ENCODE measurements at places on chromosomes 1 and 21. TPM values are rescaled to one million over a fixed set of nuclear protein-coding genes. Genes with fewer than 3 reads are reported as not detected.
A peak's percentile ranks its signal among the peaks of the same experiment; 100 is the strongest.

The ADGRL2 gene
- total RNA-seq = 83.4 TPM

The PLA2G4A gene
- total RNA-seq = 10.1 TPM

The CYP4A11 gene
- total RNA-seq = not detected

The NBPF6 gene
- not detected for total RNA-seq

The KCNQ4 gene
- total RNA-seq = 0.79 TPM

The SPATA46 gene
- total RNA-seq = not detected

The CCDC190 gene
- 0.13 TPM for total RNA-seq

The ADGRL4 gene
- 0.07 TPM for total RNA-seq

DNA sequence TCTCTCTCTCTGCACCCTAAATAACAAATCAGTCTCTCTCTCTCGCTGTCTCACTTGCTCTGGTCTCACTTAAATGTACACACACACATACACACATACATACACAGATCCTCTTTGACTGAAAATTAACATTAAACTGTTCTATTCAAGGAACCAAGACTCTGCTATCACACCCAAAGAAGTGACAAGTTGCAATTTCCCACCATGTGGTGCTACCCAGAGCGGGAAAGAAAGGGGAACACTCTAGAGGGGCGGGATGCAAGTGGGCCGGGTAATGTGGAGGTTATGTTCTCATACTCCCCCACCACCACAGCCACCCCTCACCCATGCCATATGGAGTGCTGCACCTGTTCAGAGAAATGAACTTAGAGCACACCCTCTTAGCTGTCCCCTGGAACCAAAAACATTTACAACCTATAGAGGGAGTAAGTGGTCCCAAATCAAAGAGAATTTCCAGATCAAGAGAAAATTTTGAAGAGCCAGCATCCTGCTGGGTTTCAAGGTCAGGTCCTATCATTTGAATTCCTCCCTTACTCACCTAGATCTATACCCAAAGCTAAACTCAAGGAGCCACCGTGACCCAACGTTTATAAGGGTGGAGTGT lies 319.4 kb downstream of the BRINP2 start:
- DNase-seq = no peak
- peaks cover 9% of the 10 kb centered on the region for H3K27me3 ChIP-seq
- H3K4me1 ChIP-seq = peaks cover 11% of the 10 kb centered on the region
- no peaks in the 10 kb centered on the region for H3K36me3 ChIP-seq

- H3K36me3 ChIP-seq = no peaks in the 10 kb centered on the region
- H3K4me3 ChIP-seq = no peak overlapping the region
- no peaks in the 10 kb centered on the region for H3K27me3 ChIP-seq
- no peak for DNase-seq
- H3K27ac ChIP-seq = no peak overlapping the region
- H3K4me1 ChIP-seq = peaks cover 4% of the 10 kb centered on the region
These were observed 64.0 kb downstream of the CTH start for GRCh38 chr1:70475023-70475422.

DNA sequence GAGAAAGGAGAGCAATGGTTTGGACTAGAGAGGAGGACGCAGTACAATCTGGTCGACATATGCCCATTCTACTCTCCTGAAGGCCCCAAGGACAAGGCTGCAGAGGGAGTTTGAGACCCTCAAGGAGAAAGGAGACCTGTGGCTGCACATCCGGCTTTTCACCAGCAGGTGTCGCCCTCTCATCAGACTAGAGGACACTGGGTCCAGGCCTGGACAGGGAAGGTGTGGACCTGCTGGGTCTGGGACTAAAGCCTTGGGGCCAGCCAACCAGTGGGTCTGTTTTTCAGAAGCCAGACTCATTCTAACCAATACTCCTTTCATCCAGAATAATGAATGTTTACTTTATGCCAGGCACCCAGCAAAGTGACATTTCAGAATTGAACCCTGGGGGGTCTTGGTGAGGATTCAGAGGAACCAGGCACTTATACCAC lies 5.0 kb downstream of the SRARP start:
- DNase-seq = peak; percentile 94
- H3K27me3 ChIP-seq = no peaks in the 10 kb centered on the region
- H3K4me3 ChIP-seq = no peak overlapping the region
- peaks cover 7% of the 10 kb centered on the region for H3K4me1 ChIP-seq
- H3K36me3 ChIP-seq = no peaks in the 10 kb centered on the region

GRCh38 chr1:8867878-8868567 lies 10.5 kb downstream of the ENO1 start:
- H3K27ac ChIP-seq = no peak overlapping the region
- H3K36me3 ChIP-seq = peaks cover 52% of the 10 kb centered on the region
- DNase-seq = no peak

- no peak overlapping the region for H3K4me3 ChIP-seq
- H3K27ac ChIP-seq = no peak overlapping the region
- H3K4me1 ChIP-seq = peaks cover 14% of the 10 kb centered on the region
These were observed 103.1 kb upstream of the USP24 start for GRCh38 chr1:55318116-55318817.

DNA sequence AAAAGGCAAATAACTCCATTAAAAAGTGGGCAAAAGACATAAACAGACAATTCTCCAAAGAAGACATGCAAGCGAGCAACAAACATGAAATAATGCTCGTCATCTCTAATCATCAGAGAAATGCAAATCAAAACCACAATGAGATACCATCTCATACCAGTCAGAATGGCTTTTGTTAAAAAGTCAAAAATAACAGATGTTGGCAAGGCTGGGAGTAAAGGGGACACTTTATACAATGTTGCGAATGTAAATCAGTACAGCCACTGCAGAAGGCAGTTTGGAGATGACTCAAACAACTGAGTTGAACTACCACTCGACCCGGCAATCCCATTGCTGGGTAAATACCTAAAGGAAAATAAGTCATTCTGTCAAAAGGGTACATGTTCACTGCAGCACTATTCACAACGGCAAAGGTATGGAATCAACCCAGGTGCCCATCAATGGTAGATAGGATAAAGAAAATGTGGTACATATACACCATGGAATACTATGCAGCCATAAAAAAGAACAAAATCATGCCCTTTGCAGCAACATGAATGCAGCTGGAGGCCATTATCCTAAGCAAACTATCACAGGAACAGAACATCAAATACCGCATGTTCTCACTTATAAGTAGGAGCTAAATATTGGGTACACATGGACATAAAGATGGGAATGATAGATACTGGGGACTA lies 25.9 kb downstream of the TSPAN2 start:
- no peak overlapping the region for H3K4me3 ChIP-seq
- no peak for DNase-seq
- H3K27ac ChIP-seq = peak overlapping the region; percentile 90

- H3K4me3 ChIP-seq = no peak overlapping the region
- DNase-seq = no peak
- no peaks in the 10 kb centered on the region for H3K36me3 ChIP-seq
- no peaks in the 10 kb centered on the region for H3K4me1 ChIP-seq
- no peak overlapping the region for H3K27ac ChIP-seq
- H3K27me3 ChIP-seq = no peaks in the 10 kb centered on the region
These were observed 70.5 kb upstream of the CNIH3 start for GRCh38 chr1:224545571-224545970.

GRCh38 chr1:33141781-33142180 lies 40.1 kb downstream of the TRIM62 start:
- H3K4me1 ChIP-seq = peaks cover 16% of the 10 kb centered on the region
- H3K4me3 ChIP-seq = no peak overlapping the region
- H3K27ac ChIP-seq = no peak overlapping the region
- no peak for DNase-seq
- peaks cover 8% of the 10 kb centered on the region for H3K36me3 ChIP-seq

GRCh38 chr1:87305151-87305550 lies 23.5 kb upstream of the LMO4 start:
- H3K27me3 ChIP-seq = peaks cover 8% of the 10 kb centered on the region
- H3K4me3 ChIP-seq = no peak overlapping the region
- no peaks in the 10 kb centered on the region for H3K36me3 ChIP-seq
- DNase-seq = no peak
- H3K27ac ChIP-seq = no peak overlapping the region
- peaks cover 12% of the 10 kb centered on the region for H3K4me1 ChIP-seq

DNA sequence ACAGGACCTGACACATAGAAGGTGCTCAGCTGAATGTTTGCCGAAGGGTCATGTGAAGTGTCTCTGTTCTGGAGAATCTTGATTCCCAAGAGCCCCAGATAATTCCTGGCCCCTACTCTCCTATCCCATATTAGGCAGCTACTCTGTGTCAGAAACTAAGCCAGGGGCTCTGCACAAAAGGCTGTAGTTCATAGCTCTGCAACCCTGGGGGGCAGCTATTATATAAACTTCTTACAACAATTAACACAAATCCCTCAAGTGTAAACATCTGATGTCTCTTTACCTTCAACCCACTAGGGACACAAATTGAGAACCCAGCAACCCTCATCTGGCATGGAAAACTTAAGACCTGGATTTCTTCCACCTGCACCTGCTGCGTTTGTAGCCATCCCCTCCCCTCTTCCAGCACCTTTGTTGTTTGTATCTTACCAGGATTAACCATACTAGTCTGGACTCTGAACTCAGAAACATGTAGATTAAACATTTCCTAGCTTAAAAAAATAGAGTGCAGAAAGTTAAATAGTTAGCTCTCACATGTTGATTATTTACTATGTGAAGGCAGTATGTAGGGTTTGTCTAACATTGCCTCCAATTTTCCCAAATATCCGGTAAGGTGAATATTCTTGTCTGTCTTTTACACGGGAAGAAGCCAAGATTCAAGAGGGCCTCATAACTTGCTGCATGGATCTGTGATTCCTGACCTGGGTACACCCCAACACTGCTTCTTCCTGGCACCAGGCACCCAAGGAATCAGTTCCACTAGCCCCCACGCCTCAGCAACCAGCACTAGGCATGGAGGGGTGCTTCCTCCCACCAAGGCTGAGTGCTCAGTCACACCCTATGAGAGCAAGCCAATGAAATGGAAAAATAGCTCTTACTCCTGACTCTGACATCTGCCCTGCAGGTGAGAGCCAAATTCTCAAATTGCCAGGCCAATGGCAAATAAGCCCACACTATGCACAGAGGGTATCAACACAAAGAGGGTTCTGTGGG lies 220.7 kb upstream of the HOOK1 start:
- DNase-seq = no peak
- no peak overlapping the region for H3K4me3 ChIP-seq
- H3K27me3 ChIP-seq = no peaks in the 10 kb centered on the region

DNA sequence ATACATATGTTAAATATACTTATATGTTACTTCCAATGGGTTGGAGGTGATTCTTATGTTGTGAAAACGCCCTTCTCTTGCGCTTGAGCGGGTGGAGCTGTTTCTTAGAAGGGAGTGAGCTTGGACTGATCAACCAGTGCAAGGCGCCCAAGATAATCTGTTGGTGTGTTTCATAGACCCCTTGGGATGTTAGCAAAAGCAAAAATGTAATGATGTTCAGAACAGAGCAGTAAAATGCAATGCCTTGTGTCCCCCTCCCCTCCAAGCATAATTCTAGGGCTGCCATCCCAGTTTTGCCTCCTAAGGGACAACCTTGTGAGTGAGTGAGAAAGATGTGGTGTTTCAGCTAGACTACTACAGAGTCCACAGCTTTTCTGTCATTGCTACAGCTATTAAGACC lies 6.2 kb upstream of the CD34 start:
- H3K27me3 ChIP-seq = peaks cover 53% of the 10 kb centered on the region
- H3K4me3 ChIP-seq = no peak overlapping the region
- DNase-seq = no peak
- H3K27ac ChIP-seq = no peak overlapping the region

- DNase-seq = no peak
- peaks cover 3% of the 10 kb centered on the region for H3K4me1 ChIP-seq
- no peaks in the 10 kb centered on the region for H3K36me3 ChIP-seq
- H3K27me3 ChIP-seq = peaks cover 10% of the 10 kb centered on the region
- H3K27ac ChIP-seq = no peak overlapping the region
These were observed 43.2 kb downstream of the ELK4 start for GRCh38 chr1:205588636-205589035.

DNA sequence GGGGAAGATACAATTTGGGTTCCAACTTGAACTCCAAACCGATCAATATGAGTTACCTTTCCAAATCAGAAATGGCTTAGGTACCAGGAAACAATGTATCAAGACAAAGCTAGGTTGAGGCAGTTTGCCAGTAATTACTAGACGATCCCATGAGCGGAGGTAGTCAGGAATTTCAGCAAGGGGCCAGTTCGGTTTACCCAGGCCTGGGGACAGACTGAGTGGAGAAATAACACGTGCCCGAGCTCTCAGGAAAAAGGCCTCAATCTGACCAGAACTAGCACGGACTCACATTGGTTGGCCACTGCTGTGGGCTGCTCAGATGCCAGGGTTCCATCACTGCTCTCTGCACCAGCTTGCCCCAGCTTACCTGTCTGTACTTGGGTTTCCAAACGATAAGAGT lies 15.3 kb downstream of the CLSTN1 start:
- H3K4me1 ChIP-seq = peaks cover 18% of the 10 kb centered on the region
- no peak for DNase-seq
- H3K36me3 ChIP-seq = no peaks in the 10 kb centered on the region
- H3K27me3 ChIP-seq = no peaks in the 10 kb centered on the region
- H3K27ac ChIP-seq = peak overlapping the region; percentile 47

- no peaks in the 10 kb centered on the region for H3K4me1 ChIP-seq
- H3K27me3 ChIP-seq = no peaks in the 10 kb centered on the region
- H3K36me3 ChIP-seq = no peaks in the 10 kb centered on the region
- H3K4me3 ChIP-seq = no peak overlapping the region
- H3K27ac ChIP-seq = no peak overlapping the region
These were observed 80.9 kb downstream of the TLR5 start for GRCh38 chr1:223062177-223062576.

GRCh38 chr1:69567652-69568420 lies at the start of gene LRRC7:
Gene LRRC7 (plus strand): TSS chr1:69567922. CDS start chr1:69568640, 718 bp downstream.
- peak; percentile 27 for DNase-seq
- peaks cover 26% of the 10 kb centered on the region for H3K4me1 ChIP-seq
- H3K4me3 ChIP-seq = peak within 1 kb of the TSS; percentile 74
- peak within 1 kb of the TSS; percentile 25 for H3K27ac ChIP-seq

DNA sequence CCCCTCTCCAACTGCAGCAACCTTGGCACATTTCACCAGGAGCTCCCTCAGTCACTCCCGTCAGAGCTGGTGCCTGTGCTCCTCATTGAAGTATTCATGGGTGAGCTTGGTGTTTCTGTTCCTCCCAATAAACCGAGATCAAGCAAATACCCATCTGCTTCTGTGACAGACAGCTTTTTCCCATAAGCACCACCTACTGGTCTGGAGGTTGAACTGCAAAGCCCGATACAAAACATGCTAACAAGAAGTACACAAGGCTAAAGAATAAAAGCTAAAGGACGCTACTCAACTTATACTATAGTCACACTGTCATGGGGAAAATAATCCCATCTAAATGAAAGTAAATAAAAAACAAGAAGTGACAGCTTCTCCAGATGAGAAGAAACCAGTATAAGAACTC lies 111.9 kb upstream of the C21orf91 start:
- peaks cover 2% of the 10 kb centered on the region for H3K4me1 ChIP-seq
- DNase-seq = no peak
- no peaks in the 10 kb centered on the region for H3K36me3 ChIP-seq
- peaks cover 6% of the 10 kb centered on the region for H3K27me3 ChIP-seq
- no peak overlapping the region for H3K4me3 ChIP-seq

- H3K4me1 ChIP-seq = no peaks in the 10 kb centered on the region
- H3K36me3 ChIP-seq = no peaks in the 10 kb centered on the region
- DNase-seq = no peak
- no peak overlapping the region for H3K4me3 ChIP-seq
- H3K27me3 ChIP-seq = no peaks in the 10 kb centered on the region
These were observed 191.9 kb downstream of the AK5 start for GRCh38 chr1:77473690-77474089.

GRCh38 chr1:180923021-180923841 lies 10.5 kb downstream of the KIAA1614 start:
- H3K27ac ChIP-seq = no peak overlapping the region
- no peak overlapping the region for H3K4me3 ChIP-seq
- no peak for DNase-seq
- H3K4me1 ChIP-seq = peaks cover 39% of the 10 kb centered on the region
